ENCODE measurements at places on chromosomes 6 and 20.

DNA sequence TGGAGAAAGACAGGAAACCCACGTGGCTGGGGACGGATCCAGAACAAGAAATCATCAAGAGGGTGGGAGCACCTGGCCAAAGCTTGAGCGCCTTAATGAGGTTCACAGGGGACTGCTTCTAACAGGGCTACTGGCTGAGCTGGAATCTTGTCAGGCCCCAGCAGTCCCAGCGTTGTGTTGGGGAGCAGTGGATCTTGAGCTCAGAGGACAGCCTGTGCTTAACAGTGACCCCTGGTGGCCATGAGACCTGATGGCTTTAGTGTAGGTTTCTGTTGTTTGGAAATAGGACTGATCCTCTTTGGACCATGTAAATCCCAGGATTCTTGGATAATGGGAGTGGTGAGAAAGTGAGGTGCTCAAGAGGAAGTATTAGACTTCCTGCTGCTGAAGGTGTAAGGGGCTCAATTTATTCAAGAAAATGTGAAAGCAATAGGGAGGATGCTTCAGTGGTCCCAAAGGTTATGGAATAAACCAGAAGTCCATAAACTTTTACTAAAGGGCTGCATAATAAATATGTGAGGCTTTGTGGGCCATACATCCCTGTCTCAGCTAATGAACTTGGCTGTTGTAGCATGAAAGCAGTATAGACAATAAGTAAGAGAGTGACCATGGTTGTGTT is 216.2 kb downstream of the NFATC2 start:
- DNase-seq = no peak

DNA sequence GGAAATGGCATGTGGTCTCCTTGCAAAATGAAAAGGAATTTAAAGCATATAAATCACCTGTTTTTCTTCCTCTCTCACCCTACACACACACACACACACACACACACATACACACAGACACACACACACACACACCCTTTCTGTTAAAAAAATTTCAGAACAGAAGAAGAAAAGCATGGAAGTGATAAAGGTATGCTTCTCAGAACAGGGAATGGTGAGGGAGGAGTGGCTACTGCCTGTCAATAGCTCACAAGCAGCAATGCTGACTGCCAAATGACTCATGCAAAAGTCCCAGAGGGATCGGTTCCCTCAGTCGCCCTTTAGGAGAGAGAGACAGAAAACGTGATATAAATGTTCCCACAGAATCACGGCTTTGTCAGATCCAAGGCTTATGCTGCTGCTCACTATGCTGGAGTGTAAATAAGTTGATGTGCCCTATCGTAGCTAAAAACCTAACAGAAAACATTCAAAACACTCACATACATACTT is 102.6 kb downstream of the IBTK start:
- DNase-seq = no peak

GRCh38 chr6:141199074-141199473 is 933.7 kb upstream of the GJE1 start:
- DNase-seq = no peak

- DNase-seq = no peak
These were observed 96.4 kb upstream of the RNF24 start for GRCh38 chr20:4111440-4112411.

- no peak for DNase-seq
These were observed 45.1 kb upstream of the TBX18 start for GRCh38 chr6:84809455-84809854.

DNA sequence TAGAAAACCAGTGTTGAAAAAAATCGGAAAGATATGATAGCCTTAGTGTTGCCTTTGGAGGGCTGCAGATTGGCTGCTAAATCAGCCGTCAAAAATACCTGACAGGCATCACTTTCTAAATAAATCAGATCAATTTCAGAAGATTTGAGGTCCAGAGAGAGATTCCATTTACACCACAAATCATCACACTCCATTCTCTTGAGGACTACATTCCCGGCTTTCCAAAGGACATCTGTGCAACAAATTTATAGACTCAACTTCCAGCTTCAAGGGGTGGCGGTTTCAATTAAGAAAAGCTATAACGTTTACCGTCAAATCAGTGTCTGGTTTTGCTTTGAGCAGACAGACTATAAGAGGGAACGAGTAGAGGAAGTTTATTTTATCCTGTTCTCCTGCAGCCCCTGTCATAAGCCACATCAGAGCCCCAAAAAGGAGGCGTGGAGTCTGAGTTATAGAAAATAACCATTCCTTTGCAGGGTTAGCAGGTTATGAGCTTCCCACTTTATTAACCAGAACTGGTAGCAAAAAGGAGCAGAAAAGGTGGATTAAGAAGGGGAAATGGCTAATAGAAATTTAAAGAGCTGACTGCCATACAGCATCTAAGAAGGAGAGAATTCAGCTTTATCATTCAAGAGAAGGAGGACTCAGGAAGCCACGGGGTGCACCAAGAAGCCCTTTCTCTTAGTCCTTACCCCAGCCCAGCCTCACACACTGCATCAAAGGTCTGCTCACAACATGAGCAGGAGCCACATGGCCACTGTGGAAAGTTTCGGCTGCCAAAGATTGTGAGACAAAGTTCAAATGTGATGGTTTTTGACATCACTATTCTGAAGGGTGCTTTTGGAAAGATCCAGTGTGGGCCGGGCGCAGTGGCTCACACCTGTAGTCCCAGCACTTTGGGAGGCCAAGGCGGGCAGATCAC is 12.9 kb upstream of the UQCC2 start:
- DNase-seq = no peak

DNA sequence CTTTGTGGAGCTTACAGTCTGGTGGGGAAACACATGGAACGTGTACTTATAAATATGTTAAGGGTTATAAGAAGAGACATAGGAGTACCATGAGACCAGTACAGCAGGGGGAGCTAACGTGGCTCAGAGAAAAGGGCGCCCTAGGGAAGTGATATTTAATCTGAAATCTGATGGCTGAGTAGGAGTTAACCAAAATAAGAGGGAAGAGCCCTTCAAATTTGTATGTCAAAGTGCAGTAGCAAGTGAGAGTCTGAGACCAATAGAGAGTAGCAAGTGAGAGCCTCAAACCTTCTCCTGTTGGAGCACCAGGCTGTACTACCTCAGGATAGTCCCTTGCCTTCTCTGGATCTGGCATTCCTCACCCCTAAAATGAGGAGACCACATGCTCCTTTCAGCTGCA is 6.1 kb upstream of the PKIG start:
- DNase-seq = no peak

- DNase-seq = no peak
These were observed 49.2 kb downstream of the RNGTT start for GRCh38 chr6:88914180-88914579.

DNA sequence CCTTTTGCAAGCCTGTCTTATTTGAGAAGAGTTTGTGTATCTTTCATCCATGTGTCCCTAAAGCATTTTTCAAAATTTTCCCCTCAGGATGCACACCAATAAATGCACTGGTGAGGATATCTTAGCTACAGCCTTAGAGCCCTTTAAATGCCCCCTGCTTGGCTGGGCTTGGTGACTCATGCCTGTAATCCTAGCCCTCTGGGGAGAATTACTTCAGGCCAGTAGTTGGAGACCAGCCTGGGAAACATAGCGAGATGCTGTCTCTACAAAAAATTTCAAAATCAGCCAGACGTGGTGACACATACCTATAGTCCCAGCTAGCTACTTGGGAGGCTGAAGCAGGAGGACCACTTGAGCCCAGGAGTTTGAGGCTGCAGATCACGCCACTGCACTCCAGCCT is 33.8 kb upstream of the PLCB4 start:
- no peak for DNase-seq

- DNase-seq = no peak
These were observed 215.8 kb upstream of the RREB1 start for GRCh38 chr6:6891949-6892461.

DNA sequence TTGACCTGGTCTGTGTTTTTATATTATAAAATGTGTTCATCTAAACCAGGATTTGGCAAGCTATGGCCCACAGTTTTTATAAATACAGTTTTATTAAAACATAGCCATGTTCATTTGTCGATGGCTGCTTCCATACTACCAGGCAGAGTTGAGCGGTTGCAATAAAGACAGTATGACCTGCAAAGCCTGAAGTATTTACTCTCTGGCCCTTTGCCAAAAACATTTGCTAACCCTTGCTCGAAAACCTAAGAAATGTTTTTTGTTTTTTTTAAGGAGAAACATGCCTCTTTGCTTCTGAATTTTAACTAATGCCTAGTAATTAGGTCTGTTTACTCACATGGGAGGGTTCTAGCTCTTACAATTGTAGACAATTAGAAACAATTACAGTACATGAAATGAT is 67.4 kb upstream of the SMIM28 start:
- no peak for DNase-seq

GRCh38 chr20:22946596-22946995 is 88.5 kb upstream of the SSTR4 start:
- DNase-seq = no peak

DNA sequence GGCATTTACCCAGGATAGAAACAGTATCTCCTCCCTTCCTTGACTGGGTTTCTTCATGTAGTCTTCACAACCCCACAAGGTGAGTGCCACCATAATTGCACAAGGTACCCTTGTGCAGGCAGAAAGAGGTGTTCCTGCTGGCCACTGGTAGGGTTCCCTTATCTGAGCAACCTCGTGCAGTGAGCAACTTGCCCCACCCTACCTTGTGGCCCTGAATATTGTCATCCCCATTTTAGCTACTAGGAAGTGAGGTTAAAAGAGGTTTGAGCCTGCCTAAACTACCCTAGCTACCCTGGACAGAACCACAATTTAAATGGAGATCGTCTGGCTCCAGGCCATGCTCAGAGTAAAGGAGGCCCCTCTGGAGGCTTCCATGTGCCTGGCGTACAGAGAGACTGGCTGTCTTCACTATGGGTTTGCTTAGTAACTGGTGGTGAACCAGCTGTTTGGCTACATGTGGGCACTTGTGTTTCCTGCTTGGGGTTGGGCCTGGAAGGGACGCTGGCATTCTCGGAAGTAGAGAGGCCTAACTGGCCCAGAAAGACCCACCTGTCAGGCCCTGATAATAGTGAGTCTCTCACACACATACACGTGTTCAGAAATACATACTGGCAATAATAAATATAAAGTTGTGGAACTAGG is 148.8 kb downstream of the LRFN2 start:
- no peak for DNase-seq

Measured in activated effector memory CD4-positive, alpha-beta T cell treated with Interleukin-2 at 50 U/mL for 16 hours (primary cell).